ENCODE measurements at places on chromosomes 2 and 18.
A peak's percentile ranks its signal among the peaks of the same experiment; 100 is the strongest.

DNA sequence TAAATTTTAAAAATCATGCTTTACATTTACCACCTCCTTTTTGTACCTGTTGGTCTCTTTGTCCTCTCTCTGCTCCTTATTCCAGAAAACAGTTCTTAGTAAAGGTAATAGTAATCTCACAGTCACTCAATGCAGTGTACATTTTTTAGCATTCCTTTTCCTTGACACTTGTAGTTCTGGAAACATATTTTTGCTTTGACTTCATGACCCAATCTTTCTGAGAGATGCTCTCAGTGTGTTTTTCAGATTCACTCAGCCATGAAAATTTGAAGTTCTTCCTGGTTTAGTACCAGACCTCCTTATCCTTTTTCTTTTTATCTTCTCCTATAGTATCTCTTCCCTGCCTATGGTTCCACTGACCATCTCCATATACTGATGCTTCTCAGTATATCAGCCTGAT, 747.5 kb upstream of the ZEB2 start:
- DNase-seq, result no peak

- DNase-seq, result no peak
These were observed 2.1 kb upstream of the PNO1 start for GRCh38 chr2:68155618-68156017.

- DNase-seq, result peak; percentile 27
These were observed 784 bp downstream of the ROCK1 start for GRCh38 chr18:21110713-21111345.

- DNase-seq, result no peak
These were observed 38.7 kb downstream of the DCDC2C start for GRCh38 chr2:3741867-3742602.

GRCh38 chr2:85468704-85469349, 50.3 kb downstream of the SH2D6 start:
- DNase-seq, result no peak

DNA sequence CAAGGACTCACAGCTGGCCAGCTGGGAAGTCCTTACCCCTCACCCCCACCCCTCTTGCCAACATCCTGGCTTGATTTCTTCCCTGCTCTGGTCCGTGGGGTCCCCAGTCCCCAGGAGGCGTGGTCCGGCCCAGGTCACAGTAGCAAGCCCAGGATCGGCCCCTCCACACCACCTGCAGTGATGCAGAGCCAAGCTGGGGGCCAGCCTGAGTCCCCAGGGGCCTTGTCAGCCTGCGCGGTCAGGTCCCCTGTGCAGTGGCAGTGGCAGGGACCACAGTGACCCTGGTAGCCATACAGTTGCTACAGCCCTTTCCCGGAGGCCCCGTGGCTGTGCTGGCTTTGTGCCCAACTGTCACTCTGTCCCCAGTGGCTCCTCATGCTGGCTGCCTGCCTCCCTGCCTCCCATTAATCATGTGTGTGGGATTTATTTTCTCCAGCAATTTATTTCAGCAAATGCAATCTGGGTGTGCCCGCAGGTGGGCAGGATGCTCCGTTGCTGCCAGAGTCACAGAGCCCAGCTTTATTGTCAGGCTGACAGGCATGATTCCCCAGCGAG, 8.8 kb upstream of the PRSS56 start:
- DNase-seq, result no peak

DNA sequence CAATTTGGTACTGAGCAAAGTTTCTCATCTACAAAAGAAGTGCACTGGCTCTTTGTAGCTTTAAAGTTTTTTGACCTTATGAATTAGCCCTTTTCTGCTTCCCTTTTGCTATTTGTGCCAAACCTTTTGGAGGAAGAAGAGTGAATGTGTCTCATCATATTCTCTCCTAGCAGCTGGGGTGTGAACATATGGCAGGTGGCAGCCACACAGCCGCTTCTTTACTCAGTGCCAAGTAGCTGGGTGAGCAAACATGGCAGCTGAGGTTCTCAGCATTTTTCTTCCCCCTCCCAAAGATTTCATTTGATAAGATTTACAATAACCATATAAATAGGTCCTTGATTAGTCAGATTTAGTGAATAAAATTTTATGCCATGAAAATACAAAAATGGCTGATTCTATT, 46.7 kb upstream of the STK17B start:
- no peak for DNase-seq

DNA sequence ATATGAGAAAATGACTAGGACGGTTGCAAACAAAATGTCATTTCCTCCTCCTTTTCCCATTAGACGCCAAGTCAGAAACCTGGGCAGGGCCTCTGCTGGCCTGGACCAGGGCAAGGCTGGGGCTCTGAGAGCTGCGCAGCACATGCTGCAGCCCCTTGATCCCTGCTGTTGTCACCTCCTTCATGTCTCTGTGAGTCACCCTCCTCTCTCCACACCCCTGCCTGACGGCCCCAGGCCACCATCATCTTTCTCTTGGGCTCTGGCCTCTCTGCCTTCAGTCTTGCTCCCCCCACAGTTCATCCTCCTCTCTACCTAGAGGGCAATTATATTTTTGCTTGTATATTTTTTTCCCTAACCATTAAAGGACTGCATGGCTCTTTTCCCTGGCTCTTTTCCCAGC, 10.0 kb downstream of the FLACC1 start:
- DNase-seq, result no peak

DNA sequence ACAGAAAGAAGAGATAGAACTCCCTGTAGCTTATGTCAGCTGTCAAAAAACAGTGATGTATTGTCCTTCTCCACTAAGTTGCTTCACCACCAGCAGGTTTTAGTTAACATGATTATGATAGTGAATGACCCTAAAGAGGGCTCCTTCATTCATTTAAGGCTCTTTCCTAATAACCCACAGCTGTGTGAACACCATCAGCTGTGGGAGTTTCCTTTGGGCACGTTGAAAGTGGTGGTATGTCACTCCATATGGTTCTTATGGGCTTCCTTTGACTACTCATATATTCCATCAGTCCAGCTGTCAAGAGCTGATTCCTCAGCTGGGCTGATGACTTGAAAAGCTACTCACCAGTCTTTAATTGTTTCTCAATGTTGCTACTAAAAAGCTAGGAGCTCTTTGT, 210.3 kb downstream of the UBE2E3 start:
- DNase-seq, result no peak

Data from hippocampal formation (tissue), 2 donors.